Trophoblast cell (in vitro differentiated cells and primary cell): ENCODE measurements at places on chromosomes 4 and X.
A peak's percentile ranks its signal among the peaks of the same experiment; 100 is the strongest.

DNA sequence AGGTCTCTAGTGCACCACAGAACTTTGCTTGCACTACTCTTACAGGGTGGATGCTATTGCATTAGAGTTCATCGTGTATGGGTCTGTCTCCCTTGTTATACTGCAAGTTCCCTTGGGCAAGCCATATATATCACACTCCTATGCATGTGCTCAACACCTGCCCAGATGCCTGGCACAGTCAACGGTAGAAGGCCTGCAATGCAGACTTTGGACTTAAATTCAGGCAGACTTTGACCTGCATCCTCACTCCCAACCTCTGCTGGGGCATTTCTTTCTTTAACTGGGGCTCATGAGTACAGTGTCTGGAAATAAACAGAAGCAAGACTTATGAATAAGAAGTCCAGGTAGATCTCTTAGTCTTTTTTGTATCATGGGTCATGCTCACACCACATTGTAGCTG is 148.2 kb downstream of the LDB2 start:
- no peak for DNase-seq

GRCh38 chr4:2803624-2804448 is 11.0 kb downstream of the SH3BP2 start:
- DNase-seq, result peak; percentile 73

GRCh38 chrX:43003204-43003565 is 225.2 kb upstream of the PPP1R2C start:
- no peak for DNase-seq

- DNase-seq, result peak; percentile 68
Observed at GRCh38 chrX:56233682-56234081, 1.5 kb downstream of the KLF8 start.

DNA sequence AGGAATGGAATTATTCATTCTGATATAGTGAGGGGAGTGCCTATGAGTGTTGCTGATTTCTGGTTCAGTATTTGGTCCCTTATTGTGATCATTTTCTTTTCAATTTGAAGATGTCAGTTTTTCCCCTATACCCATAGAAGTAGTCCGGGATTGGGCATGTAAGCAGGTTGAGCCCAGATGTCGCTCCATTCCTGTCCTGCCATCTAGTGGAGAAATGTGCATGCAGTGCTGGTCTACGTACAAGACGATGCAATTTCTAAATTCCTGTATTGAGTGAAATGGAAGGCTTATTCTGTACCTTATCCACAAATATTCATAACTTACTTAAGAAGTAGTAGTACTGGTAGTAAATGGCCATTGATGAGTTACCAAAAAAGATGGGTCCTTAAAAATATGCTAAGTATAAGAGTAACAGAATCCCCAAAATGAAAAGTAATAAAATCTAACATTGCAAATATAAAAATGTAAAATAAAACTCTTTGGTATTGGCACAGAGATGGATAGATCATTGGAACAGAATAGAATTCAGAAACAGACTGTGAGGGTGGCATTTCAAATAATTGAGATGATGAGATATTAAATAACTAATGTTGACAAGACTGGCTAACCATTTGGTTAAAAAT is 60.9 kb downstream of the UGT8 start:
- peak; percentile 72 for DNase-seq

DNA sequence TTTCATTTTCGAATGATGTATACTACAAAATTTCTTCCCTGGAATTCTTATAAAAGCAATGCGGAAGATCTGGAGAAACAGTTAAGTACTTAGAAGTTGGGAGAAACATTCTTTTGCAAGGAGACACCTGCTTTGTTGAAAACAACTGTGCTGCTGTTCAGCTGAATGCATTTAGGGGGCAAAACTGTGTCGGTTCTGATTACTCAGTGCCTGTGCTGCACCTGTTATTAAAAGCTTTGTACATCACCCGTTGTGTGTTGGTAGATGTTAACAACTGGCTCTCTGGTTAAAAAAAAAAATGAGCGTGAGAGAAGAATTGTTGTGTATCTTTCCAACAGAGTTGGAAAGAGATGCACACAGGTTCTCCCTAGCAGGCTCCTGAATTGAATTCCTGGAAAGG is 184.1 kb upstream of the HHIP start:
- DNase-seq, result no peak

DNA sequence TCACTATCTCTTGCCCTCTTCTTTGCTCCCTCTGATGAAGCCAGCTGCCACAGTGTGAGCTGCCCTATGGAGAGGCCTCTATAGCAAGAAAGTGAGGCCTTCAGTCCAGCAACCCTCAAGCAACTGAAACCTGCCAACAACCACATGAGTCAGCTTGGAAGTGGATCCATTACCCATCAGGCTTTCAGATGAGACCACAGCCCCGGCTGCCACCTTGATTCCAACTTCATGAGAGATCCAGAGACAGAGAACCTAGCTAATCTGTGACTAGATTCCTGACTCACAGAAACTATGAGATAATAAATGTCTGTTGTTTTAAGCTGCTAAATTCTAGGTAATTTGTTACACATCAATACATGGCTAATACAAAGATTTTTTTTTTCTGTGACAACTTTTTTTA is 20.4 kb upstream of the WAS start:
- no peak for DNase-seq

DNA sequence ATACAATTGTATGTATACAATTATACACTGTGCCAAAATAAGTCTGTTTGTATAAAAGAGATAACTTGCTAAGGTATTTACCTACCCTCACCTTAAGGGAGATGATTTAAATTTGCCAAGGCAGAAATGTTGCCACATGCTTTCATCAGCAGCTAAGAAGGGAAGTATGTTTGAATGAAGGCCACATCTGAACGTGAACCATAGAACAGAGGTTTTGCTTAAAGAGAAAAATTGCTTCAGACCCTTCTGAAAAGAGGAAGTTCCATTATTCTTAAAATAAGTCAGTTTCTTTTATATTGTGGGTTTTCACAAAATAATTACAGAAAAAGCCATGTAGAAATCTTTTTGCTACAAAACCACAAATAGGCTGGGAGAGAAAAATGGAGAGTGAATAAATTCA is 621.5 kb upstream of the HTR2C start:
- no peak for DNase-seq

GRCh38 chr4:1792832-1793495 is at the start of gene FGFR3:
Gene FGFR3, plus strand, starts transcription at chr4:1793293. Its CDS starts 642 bp downstream, at chr4:1793935.
- DNase-seq, result no peak

DNA sequence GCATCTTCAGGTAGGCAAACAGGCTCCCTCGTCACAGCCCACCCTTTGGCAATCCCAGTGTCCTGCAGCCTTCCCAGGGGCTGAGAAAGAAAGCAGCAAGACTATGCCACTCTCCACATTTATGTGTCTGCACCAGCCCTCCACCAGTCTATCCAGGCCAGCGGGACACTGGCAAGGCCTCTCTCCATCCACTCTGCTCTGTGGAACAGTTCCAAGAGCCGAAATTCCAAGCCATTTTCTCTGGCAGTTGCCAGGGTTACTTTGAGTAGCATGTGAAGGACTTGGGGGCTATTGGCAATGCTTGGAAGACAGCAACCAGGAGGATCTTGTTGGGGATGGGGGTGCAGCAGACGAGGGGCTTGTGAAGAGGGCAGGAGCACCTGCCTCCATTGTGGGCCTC is 52.1 kb downstream of the TSC22D3 start:
- no peak for DNase-seq

- DNase-seq, result peak; percentile 12
Observed at GRCh38 chr4:47838445-47838844, 578 bp upstream of the CORIN start.

- no peak for DNase-seq
Observed at GRCh38 chr4:41069838-41070237, 144.5 kb downstream of the APBB2 start.
